Stimulated activated CD4-positive, alpha-beta T cell treated with anti-CD3 and anti-CD28 coated beads, Interleukin-4, amount 100 ng/mL, for 24 hours (primary cell): ENCODE measurements at places on chromosomes 2 and 18.

DNA sequence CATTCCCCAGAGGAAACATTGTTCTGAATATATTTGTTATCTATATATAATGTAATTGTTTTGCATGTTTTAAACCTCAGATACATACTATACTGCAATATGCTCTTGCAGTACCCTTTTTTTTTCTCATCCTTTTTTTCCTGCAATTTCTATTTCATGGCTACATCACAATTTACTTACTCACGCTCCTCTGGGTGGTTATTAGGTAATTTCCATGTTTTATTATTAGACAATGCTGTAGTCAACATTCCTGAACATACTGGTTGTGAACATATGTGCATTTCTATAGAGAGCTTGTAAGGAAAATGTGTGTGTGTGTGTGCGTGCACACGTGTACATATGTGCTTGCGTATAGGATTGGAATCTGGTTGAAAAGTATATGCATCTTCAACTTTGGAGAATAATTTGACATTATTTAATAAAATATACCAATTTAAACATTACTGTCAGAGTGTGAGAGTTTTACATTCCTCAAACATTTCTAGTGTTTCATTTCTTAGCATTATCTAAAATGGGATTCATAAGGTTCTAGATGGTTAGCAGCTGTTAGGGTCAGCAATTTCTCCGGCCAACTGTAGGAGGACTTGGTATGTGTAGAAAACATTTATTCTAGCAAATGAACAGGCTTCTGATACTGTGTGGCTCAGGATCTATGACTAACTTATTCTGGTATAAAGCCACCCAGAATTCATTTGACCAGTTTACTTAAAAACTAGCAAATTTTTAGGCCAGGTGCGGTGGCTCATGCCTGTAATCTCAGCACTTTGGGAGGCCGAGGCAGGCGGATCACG is 22.4 kb downstream of the NCOA1 start:
- DNase-seq: no peak

DNA sequence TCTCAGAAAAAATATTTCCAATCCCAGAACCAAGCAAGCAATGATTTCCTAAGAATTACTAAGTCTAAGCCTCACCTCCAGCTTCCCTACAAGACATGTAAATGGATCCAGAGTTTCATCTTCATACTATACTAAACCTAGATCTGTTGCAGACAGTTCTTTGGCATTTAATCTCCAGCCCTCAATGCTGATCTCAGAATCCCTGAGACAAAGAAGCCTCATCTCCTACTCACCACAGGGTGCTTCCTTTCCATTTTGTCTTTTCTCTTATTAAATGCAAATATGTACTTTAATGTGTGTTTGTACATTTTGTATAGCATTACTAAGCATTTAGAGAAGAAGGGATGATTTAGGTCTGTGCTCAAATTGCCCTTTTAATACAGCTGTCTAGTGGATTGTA is 954.9 kb downstream of the TDRD15 start:
- no peak for DNase-seq

GRCh38 chr2:46365913-46366667 is 68.9 kb downstream of the EPAS1 start:
- no peak for DNase-seq

DNA sequence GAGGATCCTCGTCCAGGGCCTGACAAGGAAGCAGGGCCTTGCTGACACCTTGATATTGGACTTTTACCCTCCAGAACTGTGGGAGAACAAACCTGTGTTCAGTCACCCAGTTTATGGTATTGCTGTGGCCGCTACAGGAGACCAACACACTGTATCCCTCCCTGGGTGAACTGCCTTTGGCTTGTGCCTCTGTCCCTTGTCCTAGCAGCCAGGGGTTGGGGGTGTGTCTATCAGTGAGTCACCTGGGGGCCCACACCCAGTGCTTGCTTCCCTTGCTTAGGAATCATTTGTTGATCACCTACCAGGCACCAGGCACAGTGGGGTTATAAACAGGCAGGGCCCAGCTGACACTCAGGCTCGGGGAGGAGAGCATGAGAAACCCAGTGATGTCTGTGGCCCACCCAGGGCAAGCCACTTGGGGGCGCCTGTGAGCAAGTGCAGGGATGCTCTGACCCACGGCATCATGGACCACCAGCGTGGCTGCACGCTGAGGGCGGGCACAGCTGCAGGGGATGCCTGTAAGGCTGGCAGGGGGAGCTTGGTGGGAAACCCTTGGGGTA is 17.1 kb downstream of the TMEM185B start:
- no peak for DNase-seq

DNA sequence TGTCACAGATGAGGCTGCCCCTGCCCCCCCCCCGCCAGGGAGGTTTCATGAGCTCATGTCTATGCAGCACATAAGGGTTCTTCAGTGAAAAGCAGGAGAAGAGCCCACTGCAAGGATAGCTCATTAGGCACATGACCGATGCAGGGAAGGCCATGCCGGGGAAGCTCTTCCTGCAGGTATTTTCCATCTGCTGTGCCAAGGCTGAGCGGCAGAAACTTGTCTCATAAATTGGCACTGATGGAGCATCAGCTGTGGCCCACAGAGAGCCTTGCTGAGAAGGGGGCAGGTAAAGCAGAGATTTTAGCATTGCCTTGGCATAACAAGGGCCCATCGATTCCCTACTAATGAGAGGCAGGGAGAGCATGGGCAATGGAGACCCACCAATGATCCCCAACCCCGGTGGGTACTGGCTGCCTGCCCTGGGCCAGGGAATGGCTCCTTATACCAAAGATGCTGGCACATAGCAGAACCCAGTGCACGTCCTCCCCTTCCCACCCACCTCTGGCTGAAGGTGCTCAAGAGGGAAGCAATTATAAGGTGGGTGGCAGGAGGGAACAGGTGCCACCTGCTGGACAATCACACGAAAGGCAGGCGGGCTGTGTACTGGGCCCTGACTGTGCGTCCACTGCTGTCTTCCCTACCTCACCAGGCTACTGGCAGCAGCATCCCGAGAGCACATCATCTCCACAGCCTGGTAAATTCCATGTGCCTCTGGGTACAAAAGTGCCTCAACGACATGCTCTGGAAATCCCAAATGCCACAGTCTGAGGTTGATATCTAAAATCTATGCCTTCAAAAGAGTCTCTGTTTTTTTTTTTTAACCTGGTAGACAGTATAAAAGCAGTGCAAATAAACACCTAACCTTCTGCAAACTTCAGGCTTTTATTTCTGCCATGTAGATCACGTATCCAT is 41.4 kb downstream of the STEAP3 start:
- DNase-seq: peak; percentile 22

DNA sequence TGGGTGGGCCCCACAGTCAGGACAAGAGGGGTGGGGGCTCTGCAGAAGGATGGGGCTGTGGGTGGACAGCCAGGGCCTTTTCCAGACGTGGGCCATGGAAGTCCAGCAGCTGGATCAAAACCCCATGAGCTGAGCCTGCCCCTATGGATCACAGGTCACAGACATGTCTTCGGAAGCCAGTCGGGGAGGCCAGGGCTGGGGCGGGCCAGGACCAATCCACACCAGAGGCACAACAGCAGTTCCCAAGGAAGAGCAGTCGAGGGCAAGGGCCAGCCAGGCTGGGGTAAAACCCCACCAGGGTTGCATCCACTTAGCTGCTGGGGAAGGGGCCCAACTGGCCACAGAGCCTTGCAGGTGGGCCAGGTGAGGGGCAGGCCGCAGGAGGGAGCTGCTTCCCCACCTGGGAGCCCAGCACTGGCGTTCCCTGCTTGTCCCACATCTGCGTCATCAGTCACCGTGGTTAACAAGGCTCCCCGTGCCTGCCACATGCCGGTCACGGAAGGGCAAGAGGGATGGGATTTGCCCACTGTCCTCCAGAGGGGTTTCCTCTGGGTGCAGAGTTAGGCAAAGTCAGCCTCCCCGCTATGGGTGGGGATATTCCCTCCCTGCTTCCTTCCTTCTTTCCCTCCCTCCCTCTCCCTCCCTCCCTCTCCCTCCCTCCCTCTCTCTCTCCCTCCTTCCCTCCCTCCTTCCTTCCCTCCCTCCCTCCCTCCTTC is 46.4 kb upstream of the ODC1 start:
- DNase-seq: no peak
